Cortex of kidney (tissue), 1 donor: ENCODE measurements at places on chromosomes 16 and 17.

DNA sequence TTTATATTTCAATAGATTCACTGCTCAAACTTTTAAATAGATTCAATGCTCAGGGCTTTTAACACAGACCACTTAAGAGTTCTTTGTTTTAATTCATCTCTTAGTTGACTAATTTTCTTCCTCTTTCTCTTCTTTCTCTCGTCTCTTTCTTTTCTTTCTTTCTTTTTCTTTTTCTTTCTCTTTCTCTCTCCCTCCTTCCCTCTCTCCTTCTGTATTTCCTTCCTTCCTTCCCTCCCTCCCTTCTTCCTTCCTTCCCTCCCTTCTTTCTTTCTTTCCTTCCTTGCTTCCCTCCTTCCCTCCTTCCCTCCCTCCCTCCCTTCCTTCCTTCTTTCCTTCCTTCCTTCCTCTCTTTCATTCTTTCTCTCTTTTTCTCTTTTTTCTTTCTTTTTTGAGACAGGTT lies 104.4 kb downstream of the LYRM1 start:
- DNase-seq, result no peak

- DNase-seq, result no peak
Measured at GRCh38 chr16:74752258-74752657, 22.4 kb downstream of the FA2H start.

DNA sequence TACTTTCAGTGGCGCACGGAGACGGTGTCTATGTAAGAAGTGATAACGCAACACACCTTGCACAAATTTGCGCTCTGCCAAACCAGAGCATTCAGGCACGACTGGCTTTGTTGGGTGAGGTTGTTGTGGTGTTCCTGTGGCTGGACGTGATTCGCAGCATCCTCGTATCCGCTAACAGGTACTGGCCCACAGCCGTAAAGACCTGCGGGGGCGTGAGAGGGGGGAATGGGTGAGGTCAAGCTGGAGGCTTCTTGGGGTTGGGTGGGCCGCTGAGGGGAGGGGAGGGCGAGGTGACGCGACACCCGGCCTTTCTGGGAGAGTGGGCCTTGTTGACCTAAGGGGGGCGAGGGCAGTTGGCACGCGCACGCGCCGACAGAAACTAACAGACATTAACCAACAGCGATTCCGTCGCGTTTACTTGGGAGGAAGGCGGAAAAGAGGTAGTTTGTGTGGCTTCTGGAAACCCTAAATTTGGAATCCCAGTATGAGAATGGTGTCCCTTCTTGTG lies 510.9 kb downstream of the KCNJ18 start:
- DNase-seq, result no peak

GRCh38 chr17:18356624-18357023 lies 6.7 kb downstream of the SHMT1 start:
- DNase-seq, result no peak

GRCh38 chr16:25213709-25214397 lies 2.9 kb upstream of the AQP8 start:
- DNase-seq, result no peak
